Endothelial cell of umbilical vein (primary cell): ENCODE measurements at places on chromosomes 5 and 9.

DNA sequence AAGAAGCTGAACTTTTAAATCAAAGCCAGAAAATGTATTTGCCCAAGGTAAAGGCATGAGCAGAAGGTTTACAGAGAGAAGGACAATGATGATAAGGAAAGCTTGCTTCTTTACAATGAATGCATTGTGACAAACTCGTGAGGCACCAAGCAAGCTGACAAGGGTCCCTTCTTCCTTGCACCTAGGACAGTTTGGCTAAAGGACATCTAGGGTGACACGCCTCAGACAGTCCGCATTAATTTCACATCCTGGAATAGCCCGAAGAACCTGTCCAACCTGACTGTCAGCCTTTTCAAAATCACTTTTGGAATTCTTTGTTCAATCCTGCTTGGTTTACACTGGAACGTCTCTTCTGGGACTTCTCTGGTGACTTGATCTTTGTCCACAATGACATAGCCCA is 146.4 kb upstream of the MAP3K1 start:
- no peak for DNase-seq

DNA sequence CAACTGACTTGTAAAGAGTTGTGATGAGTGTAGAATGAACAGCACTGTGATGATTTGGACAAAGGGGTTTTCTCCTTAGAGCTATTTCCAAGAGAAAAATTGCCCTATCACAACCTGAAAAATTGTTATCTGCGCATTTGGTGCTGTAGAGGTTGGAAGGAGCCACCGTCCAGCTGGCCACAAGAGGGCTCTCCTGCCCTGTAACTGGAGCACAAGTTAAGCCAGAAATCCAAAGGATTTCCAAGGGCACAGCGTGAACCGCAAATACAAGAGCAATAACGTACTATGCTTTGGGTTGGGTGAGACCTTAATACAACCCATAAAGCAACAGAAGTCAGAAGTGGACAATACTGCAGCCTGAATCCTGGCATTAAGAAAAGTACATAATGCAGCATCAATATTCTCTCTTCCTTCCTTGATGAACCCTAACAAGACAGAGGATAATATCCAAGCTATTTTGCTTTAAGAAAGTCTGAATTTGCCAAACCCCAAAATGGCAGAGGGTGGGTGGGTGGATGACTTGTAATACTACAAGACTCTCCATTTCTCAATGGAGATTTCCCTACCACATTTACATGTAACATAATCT is 56.8 kb upstream of the SMIM32 start:
- DNase-seq = peak; percentile 64

DNA sequence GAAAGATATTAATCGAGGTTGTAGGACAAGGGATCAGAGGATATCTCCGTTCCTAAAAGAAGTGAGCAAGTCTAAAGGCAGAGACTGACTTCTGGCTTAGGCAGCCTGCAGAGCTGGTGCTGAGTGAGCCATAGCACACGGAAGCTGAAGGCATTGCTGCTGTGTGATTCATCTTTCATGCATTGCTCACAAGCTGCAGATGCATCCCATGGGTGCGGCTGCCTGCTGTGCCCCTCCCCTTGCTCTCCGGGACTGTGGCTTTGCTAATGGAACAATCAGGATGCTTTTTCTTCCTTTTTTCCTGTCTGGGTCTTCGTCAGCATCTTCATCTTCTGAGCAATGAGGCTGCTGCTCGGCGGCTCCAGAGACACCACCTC is 341.4 kb downstream of the DIRAS2 start:
- DNase-seq = peak; percentile 9

- no peak for DNase-seq
Observed at GRCh38 chr5:61995486-61995885, 310.5 kb upstream of the KIF2A start.

DNA sequence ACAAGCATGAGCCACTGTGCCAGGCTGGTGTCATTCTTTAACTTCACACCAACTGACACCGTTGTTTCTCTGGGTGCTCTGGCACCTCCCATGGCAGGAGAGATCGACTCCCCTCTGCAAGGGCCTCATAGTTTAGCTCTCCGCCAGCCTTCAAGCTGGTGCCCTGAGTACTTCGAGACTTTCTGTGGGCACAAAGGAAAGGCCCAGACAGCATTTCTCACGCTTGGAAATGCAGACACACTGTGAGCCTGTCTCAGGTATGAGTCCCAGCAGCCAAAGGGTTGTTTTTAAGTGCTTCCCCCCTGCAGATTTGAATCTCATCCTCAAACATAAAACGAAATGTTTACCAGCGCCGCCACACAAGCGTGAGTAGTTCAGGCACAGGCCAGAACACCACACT is 11.1 kb upstream of the TCF7 start:
- no peak for DNase-seq

GRCh38 chr5:25119650-25120049 is 474.9 kb upstream of the CDH10 start:
- no peak for DNase-seq

- DNase-seq = no peak
Observed at GRCh38 chr5:94031631-94032030, 290.2 kb upstream of the POU5F2 start.

DNA sequence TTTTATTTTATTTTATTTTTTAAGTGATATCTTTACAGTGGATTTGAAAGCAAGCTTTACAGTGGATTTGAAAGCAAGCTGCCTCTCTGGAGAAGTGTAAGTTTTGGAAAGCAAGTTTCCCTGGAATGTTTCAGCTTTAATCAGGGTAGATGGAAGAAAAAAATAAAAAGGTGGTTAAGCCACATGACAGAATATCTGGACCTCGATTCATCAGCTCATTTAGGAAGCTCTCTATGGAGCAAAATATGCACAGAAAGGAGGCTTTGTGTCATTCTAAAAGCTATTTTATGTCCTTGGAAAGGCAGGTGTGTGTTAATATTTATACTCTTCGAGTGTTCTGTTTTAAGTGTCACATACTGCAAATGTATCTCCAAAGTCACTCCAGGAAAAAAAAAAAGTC is 409.2 kb upstream of the KLF4 start:
- no peak for DNase-seq

DNA sequence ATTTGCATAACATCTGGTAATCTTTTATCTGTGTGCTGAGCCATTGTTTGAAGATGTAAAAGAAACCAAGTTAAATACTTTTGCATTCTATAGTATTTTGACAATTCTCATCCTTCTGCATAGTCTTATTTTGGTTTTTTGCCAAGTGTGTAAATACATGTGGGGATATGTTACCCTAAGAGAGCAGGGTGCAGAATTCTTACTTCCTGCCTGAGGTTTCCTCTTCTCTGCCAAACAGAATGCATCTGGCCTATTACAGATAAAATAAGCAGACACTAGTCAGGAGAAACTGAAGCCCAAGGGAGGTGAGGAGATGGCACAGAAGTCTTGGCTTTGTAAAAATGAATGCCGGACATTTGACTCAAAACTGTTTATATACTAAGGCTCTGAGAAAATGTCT is 462.1 kb downstream of the TMEM38B start:
- DNase-seq = no peak

- no peak for DNase-seq
Observed at GRCh38 chr9:96487949-96488348, 38.0 kb downstream of the HABP4 start.

GRCh38 chr5:65394087-65394486 is 87.6 kb downstream of the ADAMTS6 start:
- DNase-seq = peak; percentile 17

- DNase-seq = no peak
Observed at GRCh38 chr9:122318284-122318683, 52.5 kb upstream of the PTGS1 start.

DNA sequence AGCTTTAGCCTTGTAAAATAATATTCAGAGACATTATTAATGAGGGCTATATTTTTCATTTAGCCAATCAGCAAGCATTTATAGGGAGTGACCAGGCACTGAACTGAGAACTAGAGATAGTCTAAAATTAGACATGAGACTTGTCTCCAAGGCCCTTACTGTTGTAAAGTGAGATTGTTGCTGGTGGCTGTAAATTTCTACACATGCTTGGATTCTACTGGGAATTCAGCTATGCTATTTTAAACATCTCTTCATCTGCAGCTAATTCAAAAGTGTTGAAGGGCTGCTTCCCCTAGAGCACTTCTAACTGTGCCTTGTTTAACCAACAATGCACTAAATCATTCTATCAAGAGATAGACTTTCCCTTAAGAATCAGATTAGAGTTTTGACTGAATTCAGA is 67.4 kb downstream of the CHSY3 start:
- no peak for DNase-seq

GRCh38 chr9:38207247-38207778 is 138.3 kb upstream of the SHB start:
- DNase-seq = no peak

GRCh38 chr5:151086905-151087360 is 6.1 kb upstream of the TNIP1 start:
- DNase-seq = no peak

- no peak for DNase-seq
Observed at GRCh38 chr9:72701510-72701909, 180.1 kb downstream of the TMC1 start.

DNA sequence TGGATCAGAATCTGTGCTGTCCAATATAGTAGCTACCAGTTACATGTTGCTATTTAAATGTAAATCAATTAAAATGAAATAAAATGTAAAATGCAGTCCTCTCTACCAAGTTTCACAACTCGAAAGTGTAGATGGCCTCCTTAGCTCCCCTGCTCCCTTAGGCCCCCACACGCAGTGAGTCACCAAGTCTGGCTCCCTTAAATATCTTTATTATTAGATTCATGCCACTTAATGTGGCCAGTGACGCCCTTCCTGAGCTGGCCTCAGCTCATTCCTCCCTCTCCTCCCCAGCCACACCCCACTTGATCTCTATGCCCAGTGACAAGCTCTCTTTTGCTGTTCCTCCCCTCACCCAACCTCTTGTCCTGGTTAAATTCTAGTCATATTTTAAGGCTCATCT is 88.4 kb upstream of the DNAH5 start:
- DNase-seq = no peak

DNA sequence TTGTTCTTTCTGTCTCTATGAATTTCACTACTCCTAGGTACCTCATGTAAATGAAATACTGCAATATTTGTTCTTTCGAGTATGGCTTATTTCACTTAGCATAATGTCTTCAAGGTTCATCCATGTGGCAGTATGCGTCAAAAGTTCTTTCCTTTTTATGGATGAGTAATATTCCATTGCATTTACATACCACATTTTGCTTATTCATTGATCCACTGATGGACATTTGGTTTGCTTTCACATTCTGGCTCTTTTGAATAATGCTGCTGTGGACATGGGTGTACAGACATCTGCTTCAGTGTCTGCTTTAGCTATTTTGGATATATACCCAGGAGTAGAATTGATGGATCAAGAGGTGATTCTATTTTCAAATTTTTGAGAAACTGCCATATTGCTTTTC is 144.2 kb upstream of the PAPPA start:
- no peak for DNase-seq

GRCh38 chr9:126592461-126592860 is 21.3 kb upstream of the LMX1B start:
- DNase-seq = no peak

DNA sequence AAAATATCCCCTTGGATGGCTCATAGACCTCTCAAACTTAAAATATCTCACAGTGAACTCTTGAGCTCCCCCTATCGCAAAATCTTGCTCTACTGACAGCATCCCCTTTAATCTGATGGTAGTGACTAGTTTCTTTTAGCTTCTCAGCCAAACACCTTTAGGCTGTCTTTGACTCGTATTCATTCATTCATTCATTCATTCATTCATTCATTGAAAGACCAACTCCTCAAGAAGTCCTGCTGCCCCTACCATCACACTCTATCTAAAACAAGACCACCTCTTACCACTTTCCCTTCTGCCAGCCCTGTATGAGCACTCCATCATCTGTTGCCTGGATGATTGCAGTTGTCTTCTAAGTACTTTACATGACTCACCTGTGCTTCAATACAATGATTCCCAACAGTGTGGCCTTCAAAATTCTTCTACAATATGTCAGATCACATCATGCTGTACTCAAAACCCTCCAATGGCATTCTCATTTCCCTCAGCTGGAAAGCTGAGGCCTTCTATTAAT is 46.8 kb downstream of the ITGA2 start:
- peak; percentile 28 for DNase-seq

- no peak for DNase-seq
Observed at GRCh38 chr9:122080986-122081385, 12.1 kb downstream of the TTLL11 start.

DNA sequence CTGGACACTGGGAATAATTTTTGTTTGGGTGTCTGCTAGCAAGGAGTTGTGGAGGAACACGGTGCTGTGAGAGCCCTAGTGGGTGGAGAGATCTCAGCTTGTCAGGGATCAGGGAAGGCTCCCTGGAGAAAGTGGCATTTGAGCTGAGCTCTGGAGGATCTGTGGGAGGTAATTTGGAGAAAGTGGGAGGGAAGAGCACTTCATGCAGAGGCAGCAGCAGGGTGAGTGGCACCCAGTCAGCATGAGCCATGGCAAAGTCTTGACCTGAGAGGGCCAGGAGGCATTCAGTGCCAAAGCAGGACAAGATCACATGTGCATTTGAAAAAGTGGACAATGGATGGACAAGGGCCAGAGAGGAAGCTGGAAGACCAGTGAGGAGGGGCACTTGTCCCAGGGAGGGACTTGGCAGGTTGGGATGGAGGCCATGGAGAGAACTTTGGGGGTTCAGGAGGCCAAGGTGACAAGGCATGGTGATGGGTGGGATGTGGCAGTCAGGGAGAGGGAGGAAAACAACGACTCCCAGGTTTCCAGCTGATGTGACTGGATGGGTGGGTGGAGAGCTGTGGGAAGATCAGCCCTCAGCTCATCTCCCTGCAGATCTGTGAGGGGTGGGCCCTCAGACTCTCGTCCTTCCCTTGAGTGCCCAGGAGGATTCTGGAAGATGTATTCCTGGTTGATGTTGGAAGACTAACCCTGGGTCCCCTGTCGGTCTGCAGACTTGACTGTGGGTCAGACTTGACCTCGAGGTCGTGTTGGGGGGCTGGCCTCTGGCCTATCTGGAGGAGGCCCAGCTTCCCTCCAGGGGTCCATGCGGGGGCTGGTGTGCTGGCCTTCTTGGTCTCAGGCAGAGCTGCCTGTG is 68.9 kb upstream of the PITX1 start:
- DNase-seq = no peak

DNA sequence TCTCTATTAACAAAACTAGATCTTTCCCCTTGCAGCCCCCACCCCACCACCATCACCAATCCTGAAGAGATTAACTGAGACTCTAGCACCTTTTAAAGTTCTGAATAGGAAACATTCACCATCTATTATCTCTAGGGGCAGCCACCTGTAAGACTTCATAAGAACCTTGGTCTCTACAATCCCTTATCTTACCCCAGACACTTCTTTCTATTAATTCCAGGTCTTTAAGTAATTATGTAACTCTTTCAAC is 180.2 kb upstream of the FBXL17 start:
- no peak for DNase-seq

- DNase-seq = no peak
Observed at GRCh38 chr9:107681988-107682387, 192.4 kb upstream of the KLF4 start.

DNA sequence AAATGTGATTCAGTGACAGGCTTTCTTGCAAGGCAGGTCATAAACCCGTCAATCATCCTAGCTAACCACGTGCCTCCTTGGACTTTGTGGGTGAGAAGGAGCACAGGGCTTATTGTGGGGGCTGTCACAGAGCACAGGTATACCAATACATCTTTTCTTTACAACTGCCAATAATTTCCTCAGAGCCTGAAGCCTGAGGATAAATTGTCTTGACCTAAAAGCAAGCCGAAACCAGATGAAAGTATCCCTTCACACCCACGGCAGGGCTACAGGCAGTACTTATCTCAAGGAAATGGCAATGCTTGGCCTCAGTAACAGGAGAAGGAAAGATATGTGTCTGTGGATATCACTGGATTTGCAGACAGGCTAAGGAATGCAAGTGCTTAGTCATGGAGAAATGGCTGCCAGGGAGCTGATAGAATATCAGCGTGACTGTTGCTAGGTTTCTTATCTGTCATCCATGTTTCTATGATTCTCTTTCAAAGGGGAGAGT is 90.3 kb upstream of the ZNF366 start:
- DNase-seq = peak; percentile 94
